ENCODE measurements at places on chromosomes 12 and 14. TPM values are rescaled to one million over a fixed set of nuclear protein-coding genes. Genes with fewer than 3 reads are reported as not detected.

The NPFF gene
- total RNA-seq, result not detected

The LHX5 gene
- total RNA-seq, result not detected

DNA sequence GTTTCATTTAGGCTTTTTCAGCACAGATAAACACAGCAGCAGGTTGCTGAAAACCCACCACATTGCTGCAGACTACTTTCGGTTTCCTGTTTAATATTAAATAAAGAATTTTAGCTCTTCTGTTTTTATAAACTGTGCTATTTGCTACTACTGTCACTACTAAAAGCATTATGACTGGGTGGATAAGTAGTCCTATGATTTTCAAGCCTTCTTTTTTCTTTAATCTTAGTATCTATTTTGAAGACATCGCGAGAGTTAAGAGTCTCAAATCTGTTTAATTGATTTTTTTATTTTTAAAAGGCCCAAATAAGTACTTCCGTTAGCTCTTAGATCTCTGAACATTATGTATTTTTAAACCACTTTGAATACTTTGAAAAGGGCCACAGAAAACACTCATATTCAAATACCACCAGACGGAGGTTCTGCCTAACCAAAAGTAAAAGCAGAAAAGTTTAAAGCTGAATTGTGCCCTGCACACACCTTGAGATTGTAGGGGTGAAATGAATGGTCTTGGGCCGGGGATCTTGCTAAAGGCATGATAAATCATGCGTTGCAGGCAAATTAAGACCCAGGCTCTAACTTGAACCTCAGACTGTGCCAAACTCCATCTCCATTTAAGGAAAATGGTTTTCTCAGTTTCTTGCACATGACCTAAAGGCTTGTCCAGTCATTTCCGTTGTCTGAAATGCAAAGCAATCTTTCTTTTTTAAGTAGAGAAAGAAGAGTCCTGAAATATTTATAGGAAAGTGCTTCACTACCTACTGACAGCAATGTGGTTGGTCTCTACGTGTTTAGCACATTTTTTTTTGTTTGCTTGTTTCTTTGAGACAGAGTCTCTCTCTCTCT, 13.6 kb upstream of the FOXN3 start:
- DNase-seq, result peak; percentile 50

DNA sequence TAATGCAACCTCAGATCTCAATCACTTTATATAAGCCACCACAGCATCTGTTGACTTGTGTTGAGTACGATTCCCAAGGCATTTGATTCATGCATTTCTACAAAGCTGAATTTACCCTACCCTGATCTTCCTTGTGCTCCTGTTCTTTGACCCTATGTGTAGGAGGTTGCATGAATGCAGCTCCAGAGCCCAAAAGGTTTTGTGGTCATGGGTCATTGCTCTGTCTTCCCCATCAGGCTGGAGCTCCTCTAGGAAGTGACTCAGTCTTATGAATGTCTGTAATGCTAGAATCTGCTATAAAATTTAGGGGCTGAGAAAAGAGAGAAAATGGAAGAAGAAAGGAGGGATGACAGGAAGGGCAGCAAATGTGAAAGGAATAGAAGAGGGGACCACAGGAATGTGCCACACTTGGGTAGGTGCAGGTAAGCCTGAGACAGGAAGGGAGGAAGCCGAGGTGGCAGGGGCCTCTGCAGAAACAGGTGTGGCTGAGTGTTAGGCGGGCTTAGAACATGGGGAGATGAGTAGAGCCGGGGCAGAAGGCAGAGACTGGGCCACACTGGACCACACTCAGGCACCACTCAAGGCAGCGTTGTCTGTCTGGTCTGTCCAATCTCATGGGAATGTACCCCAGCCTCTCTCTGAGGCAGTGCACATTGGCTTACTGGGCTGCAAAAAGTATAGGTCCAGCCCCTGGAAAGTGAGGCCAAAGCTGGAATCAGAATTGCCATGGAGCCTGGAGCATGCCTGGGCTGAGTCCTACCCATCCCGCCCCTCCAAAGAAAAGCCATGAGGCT, 334.1 kb downstream of the BCL11B start:
- DNase-seq, result no peak

GRCh38 chr12:106251631-106252455, 4.0 kb upstream of the CKAP4 start:
- DNase-seq, result no peak

The CHURC1 gene
- 59.2 TPM for total RNA-seq

DNA sequence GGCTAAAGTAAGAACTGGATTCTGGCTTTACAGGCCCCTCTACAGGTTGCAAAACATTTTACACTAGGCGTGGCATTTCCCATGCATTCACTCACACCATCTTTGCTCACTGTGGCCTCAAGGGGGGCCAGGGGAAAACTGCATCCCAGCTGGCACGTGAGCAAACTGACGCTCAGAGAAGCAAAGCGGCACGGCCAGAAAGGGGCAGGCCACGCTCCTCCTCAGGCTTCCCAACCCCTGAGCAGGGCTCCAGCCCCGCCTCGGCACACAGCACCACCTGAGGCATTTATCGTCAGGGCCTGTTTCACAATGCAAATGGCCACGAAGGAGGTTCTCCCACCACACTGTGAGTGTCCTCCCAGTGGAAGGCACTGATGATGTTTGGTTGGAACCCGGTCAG, 90.8 kb downstream of the BCL11B start:
- no peak for DNase-seq

DNA sequence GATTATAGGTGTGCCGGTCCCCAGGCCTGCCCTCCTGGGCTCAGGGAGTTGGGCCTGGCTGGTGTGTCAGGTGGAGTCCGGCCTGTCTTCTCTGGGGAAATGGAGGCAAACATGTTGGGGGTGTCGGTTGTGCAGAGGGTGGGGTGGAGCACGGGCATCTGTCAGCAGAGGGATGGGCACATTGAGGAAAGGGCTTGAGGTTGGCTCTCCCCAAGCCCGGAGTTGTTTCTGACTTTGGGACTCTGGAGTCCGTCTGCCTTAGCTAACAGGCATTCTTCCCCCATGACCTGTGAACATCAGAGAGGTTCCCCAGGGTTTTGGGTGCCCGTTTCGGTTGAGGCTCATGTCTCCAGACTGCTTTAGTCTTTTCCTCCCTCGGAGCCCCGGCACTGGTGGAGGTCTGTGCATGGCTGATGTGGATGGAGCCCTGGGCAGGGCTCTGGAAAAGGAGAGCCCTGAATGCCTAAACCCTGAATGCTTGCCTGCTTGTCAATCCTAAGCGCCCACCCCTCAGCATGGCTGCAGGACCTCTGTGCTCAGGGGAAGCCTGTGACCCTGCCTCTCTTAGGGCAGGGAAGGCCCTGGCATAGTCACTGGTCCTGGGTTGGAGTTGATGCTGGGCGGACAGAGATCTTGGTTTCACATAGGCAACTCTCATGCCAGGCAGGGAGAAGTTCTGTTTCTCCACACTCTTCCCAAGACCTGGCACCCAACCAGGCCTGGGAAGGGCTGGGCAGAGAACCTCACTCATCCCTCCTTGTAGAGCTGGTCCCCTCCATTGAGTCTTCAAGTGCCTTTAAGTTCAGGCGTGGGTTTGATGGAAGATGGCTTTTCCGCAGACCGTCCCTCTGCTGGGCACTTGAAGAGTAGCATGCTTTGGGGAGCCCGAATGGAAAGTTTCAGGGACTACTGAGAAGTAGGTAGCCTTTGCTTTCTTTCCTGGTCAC, 12.9 kb downstream of the NYNRIN start:
- DNase-seq, result peak; percentile 33

The SDSL gene
- 0.36 TPM for total RNA-seq

The CLEC6A gene
- not detected for total RNA-seq

The CLEC2A gene
- total RNA-seq, result not detected

- DNase-seq, result peak; percentile 10
Observed at GRCh38 chr14:91108941-91109611, 4.8 kb upstream of the DGLUCY start.

DNA sequence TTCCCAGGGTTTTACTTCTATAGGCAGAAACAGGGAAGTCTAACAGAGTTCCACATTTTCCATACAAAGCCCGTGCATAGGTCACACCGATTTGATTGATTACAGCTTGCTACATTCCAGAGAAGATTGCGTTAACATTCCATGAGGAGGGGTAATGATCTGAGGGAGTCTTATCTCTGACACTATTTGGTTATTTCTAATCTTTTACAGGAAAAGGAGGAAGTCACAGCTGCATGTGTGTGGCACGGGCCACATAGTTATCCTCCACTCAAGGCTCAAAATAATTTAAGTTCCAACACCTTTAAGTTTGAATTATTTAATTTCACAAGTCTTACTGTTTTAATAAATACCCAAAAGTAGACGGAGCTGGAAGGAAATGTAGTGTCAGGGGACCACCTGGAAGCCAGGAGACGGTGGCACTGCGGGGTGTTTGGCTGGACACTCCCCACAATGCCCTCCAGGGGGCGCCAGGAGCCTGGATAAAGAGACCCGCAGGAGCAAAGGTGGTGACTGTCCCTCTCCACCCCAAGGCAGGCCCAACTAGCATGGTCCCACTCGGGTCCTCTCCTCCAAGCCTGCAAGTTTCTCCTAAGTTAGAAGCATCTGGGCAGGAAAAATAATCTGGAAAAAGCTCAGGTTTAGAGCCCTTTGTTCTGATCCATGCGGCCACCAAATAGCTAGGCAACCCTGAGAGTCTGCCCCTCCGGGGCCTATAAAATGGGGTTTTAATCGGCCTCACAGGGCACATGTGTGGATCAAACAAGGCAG, 20.2 kb downstream of the KRT8 start:
- DNase-seq, result peak; percentile 75

The TCL1B gene
- not detected for total RNA-seq

DNA sequence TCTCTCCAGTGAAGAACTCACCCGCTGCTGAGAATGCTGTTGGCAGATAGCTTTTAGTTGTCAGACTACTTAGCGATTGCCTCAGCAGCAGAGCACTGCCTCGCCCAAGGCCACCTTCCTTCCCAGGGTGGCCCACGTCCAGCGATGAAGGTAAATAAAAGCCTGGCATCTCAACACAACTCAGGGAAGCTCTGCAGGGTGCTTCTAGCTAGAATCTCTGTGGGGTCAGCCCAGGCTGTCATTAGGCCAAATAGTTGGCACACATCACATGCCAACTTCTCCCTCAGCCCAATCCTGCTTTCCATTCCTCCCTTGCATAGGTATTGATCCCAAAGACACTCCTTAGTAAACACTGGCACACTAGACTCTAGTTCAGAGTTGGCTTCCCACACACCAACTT, 368.1 kb upstream of the TMTC1 start:
- DNase-seq, result no peak

- no peak for DNase-seq
Observed at GRCh38 chr12:4197922-4198763, 75.4 kb upstream of the CCND2 start.

DNA sequence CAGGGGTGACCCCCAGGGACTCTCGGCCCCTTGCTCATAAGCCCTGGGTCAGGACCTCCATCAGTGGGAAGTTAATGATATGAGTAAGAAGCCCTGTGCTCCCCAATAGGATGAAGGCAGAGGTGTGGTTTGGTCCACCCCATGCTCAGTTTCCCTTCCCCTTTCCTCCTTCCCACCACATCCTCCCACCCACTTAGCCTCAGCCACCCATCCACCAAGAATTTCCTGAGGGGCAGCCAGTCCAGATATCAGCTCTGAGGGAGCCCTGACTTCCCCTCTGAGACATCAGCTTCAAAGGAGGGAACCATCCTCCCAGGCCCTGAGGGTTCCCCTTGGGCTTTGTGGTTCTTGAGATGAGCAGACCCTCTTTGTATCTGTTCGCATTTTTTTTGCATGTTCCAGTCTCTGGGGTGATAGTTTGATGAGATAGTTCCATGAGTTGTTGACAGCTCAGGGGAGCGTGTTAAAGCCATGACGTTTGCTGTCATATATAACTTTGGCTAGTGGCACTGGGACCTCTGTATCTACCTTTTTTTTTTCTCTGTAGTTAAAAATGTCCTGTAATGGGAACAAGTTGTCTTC, 71.2 kb downstream of the LGMN start:
- peak; percentile 87 for DNase-seq

DNA sequence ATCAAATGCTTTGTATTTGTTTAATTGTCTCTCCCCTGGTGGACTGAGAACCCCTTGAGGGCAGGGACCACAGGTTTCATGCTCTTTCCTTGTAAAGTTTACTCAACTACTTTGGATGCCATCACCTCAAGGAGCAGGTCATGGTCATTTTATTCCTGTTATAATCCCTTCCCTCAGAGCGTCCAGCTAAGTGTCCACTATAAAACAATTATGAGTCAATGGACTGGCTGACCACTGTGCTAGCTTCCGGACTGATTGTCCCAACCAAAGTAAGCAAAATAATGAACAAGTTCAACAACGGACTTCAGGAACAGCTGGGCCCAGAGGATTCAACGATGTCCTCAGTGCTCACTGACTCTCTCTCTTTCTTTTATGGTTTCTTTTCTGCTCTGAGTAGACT, 18.2 kb downstream of the AK7 start:
- DNase-seq, result no peak

The TMEM30B gene
- 1.8 TPM for total RNA-seq

- DNase-seq, result peak; percentile 67
Observed at GRCh38 chr14:73759183-73759713, 45.1 kb upstream of the PNMA1 start.

GRCh38 chr12:57895389-57896114, 45.8 kb upstream of the ATP23 start:
- no peak for DNase-seq

DNA sequence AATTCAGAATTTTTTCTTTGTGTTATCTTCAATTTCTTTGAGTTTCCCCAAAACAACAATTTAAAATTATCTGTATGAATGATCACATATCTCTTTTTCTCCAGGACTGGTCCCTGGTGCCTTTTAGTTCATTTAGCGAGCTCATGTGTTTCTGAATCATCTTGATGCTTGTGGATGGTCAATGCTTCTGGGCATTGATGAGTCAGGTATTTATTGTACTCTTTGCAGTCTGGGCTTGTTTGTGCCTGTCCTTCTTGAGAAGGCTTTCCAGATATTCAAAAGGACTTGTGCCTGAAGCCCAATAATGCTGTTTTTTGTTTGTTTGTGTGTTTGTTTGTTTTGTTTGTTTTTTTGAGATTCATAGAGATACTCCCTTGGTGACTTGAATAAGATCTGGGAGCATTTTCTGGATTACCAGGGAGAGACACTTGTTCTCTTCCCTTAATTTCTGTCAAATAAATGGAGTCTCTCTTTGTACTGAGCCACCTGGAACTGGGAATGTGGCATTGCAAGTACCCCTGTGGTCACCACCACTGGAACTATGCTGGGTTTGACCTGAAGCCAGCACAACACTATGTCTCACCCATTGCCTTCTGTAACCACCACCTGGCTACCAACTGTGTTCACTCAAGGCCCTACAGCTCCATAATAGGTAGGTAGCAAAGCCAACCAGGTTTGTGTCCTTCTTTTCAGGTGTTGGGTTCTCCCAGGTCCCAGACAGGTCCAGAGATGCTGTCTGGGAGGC, 56.3 kb downstream of the SLC6A15 start:
- DNase-seq, result no peak

The P2RX2 gene
- total RNA-seq, result not detected

- no peak for DNase-seq
Observed at GRCh38 chr12:120814903-120815429, 89.2 kb downstream of the SPPL3 start.

The RDH12 gene
- not detected for total RNA-seq

- DNase-seq, result no peak
Observed at GRCh38 chr14:103576371-103577024, 13.7 kb downstream of the COA8 start.

GRCh38 chr12:112349431-112349830, 32.8 kb downstream of the HECTD4 start:
- no peak for DNase-seq

Data from activated naive CD8-positive, alpha-beta T cell treated with anti-CD3 and anti-CD28 coated beads for 36 hours (primary cell).